AG09309 (cell line): ENCODE measurements at places on chromosomes 5 and 9.
A peak's percentile ranks its signal among the peaks of the same experiment; 100 is the strongest.

GRCh38 chr9:114088571-114089170 lies 10.4 kb downstream of the KIF12 start:
- DNase-seq, result no peak

- DNase-seq, result no peak
These were observed 49.9 kb downstream of the LRRTM2 start for GRCh38 chr5:138824924-138825863.

DNA sequence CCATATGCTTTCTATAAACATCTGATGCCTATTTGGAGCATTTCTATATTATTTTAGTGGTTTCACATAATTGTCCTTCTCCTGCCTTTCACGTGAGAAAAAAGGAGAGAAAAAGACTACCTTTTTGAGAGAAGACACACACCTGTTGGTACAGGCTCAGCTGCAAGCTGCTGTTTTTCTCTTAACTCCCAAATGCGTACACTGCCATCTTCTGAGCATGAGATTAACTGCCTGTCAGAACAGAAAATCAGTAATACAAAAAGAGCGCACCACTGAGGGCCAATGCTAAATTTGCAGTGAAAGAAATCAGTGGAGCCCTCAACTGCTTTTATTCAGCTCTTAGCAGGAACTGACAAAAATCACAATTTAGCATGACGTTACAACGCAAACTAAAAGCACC lies 54.9 kb downstream of the WDR41 start:
- no peak for DNase-seq

GRCh38 chr5:168368854-168369253 lies 77.4 kb downstream of the WWC1 start:
- DNase-seq, result no peak

DNA sequence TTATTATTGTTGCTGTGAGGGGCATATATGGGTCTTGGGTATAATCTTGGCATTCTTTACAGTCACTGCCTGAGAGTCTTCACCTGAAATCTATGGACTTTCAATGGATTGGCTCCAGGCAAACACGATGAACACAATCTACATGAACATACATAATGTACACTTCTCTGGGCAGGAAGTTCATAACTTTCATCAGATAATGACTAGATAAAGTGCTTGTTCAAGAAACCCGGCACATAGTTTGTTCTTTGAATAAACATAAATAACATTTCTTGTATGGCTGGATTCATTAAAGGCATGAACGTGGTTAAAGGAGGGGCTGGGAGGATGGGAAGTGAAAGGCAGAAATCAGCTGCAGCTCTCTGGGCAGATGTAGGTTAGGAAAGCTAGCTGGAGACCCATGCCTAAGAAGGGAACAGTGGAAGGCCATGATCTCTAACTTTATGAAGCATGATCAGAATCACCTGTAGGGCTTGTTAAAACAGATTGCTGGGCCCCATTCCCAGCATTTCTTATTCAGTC lies 306.9 kb upstream of the EFNA5 start:
- DNase-seq, result no peak

DNA sequence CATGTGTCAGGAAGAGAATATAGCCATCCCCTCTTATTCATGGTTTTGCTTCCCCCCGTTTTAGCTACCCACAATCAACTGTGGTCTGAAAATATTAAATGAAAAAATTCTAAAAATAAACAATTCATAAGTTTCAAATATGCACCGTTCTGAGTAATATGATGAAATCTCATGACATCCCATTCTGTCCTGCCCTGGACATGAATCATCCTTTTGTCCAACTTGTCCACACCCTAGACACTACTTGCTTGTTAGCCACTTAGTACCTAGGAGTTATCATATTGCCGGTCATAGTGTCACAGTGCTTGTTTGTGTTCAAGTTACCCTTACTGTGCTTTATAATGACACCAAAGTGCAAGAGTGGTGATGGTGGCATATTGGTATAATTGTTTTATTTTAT lies 113.5 kb downstream of the CAAP1 start:
- DNase-seq, result no peak

- DNase-seq, result no peak
These were observed 186.9 kb downstream of the RGS3 start for GRCh38 chr9:113650207-113651131.

DNA sequence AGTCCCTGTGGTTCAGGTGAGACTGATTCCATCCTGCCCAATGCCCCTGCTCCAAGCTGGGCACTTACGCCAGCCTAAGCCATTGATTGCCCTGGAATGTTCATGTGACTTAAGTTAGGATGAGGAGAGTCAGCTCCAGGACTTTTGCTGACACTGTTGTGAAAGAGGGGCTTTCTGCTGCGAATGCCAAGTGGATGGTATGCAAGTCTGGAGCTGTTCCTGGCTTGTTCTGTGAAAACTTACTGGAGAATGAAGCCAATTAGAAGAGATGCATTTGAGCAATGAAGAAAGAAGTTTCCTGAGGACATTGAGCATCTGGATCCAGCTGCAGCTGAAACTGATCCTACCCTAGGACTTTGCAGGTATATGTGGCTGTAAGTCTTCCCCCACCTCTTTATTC lies 61.2 kb upstream of the ZFR start:
- peak; percentile 63 for DNase-seq

GRCh38 chr5:78562001-78562400 lies 86.6 kb downstream of the LHFPL2 start:
- no peak for DNase-seq

DNA sequence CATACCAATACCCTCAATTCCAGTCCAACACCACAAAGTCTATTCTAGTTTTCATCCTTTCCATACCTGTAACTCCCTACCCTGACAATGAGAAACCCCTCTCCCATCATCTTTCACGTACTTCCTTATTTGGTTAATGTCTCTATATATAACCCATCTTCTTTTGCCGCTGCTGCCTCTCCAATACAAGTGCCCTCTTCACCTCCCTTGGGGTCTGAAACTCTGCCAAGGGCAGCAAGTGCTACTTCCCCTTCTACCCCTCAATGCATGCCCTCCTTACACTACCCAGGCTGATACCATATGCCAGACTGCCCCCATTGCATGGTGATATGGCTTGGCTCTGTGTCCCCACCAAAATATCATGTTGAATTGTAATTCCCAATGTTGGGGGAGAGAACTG lies 24.4 kb upstream of the SMIM15 start:
- DNase-seq, result no peak

DNA sequence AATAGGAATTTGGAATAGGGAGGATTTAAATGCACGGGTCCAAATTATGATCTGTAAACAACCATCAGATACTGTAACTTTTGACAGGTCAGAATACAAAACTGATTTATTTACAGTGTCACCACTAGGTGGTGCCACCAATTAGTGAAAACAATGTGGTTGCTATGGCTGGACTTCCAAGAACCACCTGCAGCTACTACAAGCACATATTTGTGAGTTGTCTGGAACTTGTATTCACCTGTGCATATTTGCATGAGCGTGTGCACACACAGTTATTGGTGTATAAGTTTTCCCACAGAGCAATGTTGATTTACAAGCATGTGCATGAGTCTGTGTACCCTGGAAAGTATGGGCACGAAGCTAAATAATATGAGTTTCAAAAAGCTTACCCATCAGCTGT lies 3.0 kb upstream of the HRCT1 start:
- no peak for DNase-seq

DNA sequence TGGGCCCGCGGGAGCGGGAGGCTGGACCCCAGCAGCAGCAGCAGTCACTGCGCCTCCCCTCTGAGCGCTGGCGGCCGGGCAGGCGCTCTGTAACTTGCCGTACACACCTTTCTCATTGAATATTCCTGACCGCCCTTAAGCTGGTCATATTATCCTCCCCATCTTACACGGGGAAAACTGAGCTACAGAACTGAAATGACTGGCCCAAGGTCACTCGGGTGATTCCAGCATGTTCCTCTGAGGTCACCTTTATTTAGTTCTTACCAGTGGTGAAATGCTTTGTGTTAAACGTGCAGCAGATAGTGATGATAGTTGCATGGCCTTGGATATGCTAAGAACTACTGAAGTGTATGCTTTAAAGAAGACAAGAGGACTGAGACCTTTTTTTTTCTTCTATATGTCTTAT lies 607 bp downstream of the UQCRQ start:
- no peak for DNase-seq

- no peak for DNase-seq
These were observed 504.5 kb downstream of the NR2F1-AS1 start for GRCh38 chr5:93076566-93076965.

DNA sequence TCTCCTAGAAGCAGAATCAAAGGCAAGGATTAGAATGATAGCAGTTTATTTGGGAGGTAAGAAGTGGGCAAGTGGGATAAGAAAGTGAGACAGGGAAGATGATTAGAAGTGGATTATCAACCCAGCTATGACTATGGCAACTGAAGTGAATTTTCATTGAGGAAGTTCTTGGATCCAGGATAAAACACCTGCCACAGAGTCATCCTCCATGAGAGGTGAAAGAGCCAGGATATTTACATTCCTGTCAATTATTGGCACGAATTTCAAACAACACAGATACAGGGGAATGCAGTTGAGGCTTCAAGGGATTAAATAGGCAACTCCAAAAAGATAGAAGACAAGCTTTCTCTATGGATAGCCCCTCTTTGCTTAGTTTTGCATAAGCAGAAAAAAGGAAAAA lies 31.8 kb upstream of the ZNF366 start:
- no peak for DNase-seq

GRCh38 chr9:113958556-113958955 lies 82.4 kb downstream of the ZNF618 start:
- DNase-seq, result no peak

- DNase-seq, result no peak
These were observed 63.6 kb upstream of the JAK2 start for GRCh38 chr9:4921449-4921848.

- no peak for DNase-seq
These were observed 76.5 kb upstream of the CER1 start for GRCh38 chr9:14799030-14799429.

GRCh38 chr9:70000469-70000868 lies 43.2 kb upstream of the MAMDC2 start:
- no peak for DNase-seq

DNA sequence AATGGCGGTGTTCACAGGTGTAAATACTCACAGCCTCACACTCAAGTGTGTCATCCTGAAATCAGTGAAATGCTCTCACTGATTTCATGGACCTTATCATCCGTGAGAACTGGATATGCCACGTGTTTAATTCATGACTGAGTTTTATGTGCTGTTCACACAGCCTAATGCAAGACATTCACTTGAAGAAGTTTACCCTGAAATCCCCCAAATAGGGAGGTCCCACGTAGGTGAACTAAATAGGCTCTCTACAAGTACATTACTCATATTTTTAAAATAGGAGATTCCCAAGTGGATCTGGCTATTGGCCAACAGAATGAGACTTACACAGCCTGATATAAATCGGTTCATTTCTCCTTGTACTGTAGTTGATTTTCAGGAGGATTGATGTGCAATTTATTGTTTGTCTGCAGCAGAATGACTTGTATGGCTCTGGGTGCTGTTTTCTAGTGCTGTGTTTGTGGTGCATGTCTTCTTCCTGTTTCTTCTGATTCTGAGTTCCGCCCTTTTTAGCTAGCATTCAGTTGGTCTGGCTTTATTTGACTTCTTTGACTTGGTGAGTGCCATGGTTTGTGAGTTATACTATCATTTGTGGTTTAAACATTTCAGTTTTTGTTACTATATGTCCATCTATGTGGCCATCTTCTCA lies 25.1 kb downstream of the TRIO start:
- no peak for DNase-seq

- DNase-seq, result no peak
These were observed 394.6 kb upstream of the ARRDC3 start for GRCh38 chr5:91777671-91778070.

DNA sequence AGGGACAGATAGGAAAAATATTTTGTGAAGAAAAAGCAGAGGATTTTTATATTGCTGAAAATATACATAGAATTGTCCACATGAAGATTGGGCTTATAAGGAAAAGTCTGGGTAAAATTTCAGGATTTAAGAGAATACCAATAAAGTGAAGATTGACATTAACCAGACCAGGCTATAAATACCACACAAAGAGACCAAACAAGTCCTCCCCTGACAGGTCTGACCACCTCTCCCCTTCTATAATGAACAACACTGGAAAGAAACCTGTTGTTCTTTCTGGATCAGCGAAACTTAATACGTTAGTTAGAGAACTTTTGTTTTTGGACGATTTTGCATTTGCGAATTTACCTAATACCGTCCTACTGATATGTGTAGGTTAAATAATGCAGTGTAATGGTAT lies 138.3 kb downstream of the ISL1 start:
- DNase-seq, result no peak

DNA sequence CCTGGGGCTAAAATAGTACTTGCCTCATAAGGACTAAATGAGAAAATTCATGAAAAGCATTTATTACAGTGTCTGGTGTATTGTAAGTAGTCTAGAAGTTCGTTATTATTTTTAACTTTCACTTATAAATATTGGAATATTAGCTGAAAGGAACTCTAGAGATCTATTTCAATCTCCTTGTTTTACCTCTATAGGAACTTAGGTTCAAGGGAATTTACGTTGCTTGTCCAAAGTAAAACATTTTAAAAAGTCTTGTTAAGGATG lies 55.5 kb downstream of the GARNL3 start:
- DNase-seq, result no peak

DNA sequence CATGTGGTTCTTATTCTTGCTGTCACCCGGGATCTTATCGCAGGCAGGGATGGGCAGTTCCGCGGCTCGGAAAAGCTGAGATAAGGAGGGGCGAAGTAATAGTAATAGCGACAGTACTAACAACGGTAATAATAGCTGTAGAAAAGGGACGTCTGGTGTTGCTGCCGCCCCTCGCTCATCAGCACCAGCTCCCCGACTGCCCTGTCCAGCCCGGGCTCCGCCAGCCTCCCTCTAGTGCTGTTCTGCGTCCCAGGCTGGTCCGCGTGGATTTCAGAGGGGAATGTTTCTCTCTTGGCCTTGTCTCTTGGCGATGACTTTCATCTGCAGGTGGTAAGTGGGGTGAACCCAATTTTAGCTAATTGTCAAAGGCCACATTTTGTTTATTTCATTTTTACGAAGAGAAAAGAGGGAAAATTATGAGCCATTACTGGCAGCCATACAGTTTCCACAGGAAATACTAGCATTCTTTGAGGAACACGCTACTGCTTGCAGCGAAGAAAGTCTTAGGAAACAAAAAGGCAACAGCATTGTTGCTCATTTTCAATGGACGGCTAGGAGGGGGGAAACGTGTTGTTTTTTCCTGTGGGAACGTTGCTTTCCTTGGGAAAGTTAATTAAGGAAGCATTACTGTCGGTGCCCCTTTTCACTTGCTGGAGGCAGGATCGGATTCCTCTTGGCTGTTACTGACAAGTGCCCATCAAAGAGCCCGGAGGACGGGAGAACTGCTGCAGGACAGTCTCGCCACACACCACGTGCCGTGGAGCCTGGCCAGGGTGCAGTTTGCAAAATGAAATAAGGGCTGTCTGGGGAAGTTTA lies 762 bp downstream of the SNCAIP start:
- DNase-seq, result no peak

DNA sequence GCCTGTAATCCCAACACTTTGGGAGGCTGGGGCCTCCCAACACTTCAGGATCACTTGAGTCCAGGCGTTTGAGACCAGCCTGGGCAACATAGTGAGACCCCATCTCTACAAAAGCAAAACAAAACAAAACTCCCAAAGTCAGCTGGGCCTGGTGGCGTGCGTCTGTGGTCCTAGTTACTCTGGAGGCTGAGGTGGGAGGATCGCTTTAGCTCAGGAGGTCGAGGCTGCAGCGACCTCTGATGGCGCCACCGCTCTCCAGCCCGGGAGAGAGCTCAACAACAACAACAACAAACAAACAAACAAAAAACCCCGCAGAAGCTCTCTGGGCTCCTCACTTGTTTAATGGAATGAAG lies 528 bp downstream of the ACOT12 start:
- no peak for DNase-seq

GRCh38 chr9:105299190-105299854 lies 54.9 kb downstream of the SLC44A1 start:
- DNase-seq, result peak; percentile 89

- DNase-seq, result no peak
These were observed 157.1 kb downstream of the ARRDC3 start for GRCh38 chr5:91225848-91226686.
